SHP77 treated with DMSO at 0.1 percent for 48 hours (cell line): ENCODE measurements at places on chromosomes 2 and 18.

GRCh38 chr2:226267516-226268289 lies 531.9 kb downstream of the IRS1 start:
- no peak for DNase-seq

GRCh38 chr18:3260995-3261372 lies 949 bp upstream of the MYL12B start:
- DNase-seq: no peak

GRCh38 chr2:193251909-193252308 lies 1057.2 kb upstream of the TMEFF2 start:
- DNase-seq: no peak

GRCh38 chr2:38666556-38666910 lies 619 bp downstream of the GALM start:
- no peak for DNase-seq

DNA sequence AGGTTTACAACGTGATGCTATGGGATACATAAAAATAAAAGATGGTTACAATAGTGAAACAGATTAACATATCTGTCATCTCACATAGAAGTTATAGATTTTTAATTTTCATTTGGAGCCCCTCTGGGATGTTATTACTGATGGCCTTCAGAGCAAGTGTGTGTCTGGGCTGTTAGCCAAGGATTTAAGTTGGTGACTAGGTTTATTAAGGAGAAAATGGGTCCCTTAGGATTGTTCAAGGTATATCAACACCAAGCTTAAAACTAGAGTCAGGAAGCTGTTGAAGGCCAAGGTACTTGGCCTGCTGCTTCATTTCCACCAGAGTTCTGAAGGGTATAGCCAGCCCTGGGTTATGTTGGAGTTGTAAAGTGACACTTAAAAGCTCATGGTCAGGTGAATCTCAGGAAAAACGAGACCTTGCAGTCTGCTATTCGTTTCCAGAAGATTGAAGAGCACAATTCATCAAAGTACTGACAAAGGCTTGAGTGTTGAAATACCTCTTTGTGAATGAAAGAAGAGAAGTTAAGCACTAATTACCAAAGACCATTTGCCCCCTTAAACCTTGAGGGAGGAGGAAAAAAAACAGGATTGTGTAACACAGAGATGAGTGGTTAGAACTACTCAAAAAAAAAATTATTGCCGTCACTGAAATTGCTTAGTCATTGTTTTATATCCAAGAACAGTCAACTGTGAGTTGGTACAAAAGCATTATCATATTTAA lies 48.4 kb downstream of the MAP2 start:
- DNase-seq: peak; percentile 83

DNA sequence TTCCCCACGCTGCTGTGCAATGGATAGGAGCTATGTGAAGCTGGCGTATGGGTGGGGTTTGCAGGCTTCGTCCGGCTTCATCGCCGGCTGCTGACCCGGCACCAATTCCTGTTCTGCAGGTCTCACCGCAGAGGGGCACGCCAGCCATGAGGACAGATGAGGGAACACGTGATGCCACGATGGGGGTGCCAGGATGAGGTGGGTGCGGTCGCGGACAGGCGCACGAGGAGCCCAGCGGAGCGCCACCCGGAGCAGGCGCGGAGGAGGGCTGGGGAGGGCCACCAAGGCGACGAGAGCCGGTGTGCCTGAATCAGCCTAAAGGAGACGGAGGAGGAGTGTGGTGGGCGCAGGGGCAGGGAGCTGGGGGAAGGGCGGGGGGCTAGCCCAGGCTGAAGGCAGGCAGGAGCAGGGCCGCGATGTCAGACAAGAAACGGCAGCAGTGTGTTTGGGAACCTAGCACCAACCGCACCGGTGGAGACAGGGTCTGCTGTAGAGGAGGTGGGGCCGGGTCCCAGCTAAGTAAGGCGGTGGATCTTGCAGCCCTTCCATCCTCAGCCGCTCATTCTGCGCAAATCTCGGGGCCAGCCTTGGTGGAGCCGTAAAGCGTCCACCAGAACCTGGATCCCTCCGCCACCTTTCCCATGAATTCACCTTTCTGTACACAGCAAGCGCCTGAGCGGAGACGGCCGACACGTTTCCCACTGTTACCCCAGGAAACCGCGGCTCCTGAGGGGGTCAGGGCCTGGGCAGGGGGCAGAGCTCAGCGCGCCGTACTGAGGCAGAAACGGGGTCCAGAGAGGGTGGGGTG lies 17.0 kb upstream of the CD8A start:
- no peak for DNase-seq

- peak; percentile 17 for DNase-seq
These were observed 794 bp upstream of the CHCHD5 start for GRCh38 chr2:112583497-112584133.

DNA sequence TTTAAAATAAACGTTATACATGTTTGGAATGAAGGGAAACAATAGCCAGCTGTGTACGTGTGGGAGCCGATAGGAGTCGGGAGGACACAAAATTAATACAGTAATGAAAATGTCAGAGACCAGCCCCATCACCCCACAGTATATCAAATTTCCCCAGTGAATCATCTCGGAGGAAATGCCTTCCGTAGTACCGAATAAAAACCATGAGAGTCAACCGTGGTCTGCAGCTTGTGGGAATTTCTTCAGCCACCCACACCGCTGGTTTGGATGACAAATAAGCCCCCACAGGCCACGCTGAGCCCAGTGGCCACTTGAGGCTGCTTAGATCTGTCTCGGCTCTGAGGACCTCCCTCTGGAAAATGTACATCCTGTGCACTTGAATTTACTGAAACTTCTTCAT lies 133.7 kb downstream of the COL6A3 start:
- no peak for DNase-seq

DNA sequence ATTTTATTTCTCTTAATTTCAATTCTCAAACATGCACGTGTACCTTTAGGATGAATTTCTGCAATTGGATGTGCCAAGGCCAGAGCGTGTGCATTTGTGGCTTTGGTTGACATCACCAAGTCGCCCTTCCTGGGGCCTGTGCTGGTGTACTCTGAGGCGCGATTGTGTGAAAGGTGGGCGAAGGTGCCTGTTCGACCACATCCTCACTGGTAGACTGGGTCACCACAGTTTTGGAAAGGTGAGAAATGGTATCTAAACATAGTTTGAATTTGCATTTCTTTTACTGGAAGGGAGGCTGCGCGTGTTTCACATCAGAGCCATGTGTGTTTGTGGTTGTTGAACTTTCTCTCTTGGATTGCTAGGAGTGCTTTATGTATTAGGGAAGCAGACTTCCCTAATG lies 89.8 kb downstream of the LDLRAD4 start:
- no peak for DNase-seq

GRCh38 chr2:644871-645270 lies 32.3 kb downstream of the TMEM18 start:
- no peak for DNase-seq

GRCh38 chr2:121944072-121944831 lies 188.8 kb downstream of the TSN start:
- no peak for DNase-seq
